NCI-H2081 treated with DMSO at 0.1 percent for 48 hours (cell line): ENCODE measurements at places on chromosomes 3 and 15.

- DNase-seq: no peak
Observed at GRCh38 chr15:88913017-88913849, at the start of gene MFGE8. Gene MFGE8, minus strand, starts transcription at chr15:88913379. Its CDS starts 60 bp downstream, at chr15:88913319.

- no peak for DNase-seq
Observed at GRCh38 chr15:28861031-28861534, 12.6 kb upstream of the GOLGA6L7 start.

DNA sequence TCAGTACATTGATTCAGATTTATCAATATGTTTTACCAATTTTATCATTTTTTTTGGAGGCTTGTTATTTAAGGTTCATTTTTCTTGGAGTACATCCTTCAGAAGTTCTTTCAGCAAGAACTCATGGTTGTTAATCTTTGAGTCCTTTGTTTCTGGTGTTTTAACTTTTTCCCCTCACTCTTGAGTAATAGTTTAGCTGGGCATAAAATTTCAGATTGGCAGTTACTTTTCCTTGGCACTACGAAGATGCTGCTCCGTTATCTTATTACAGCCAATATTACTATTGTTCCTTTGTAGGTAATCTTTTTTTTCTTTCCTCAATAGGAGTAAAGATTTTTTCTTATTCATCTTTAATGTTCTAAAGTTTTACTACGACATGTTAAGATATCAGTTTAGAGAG, 9.8 kb downstream of the LRRC58 start:
- no peak for DNase-seq

DNA sequence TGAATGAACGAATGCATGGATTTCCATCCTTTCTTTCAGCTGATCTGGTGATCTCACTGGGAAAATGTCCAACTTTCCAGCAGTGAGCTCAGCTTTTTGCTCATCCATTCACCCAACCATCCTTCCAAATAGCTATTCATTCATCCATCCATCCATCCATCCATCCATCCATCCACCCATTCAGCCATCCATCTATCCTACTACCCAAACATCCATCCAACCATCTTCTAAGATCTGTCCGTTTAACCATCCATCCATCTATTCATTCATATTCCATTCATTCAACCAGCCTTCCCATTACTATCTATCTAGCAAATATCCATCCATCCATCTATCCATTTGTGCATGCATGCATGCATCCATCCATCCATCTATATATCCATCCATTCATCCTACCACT, 39.4 kb downstream of the WNT7A start:
- DNase-seq: no peak

DNA sequence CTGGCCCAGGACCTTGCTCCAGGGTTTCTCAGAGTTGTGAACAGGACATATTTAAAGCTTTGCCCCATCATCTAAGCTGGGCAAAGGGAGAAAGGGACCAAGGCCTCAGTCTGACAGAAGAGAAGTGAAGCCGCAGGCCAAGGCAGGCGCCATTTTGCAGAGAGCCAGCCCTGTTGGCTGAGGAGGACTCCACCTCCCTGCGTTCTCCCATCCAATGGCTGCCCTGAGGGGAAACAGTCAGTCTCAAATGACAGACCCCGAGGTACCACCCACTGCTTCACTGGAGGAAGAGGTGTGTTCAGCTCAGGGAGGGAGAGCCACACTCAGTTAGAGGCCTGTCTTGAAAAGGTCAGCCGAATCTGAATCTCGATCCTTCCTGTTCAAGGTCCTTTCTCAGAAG, 86.1 kb downstream of the ADAMTS17 start:
- no peak for DNase-seq

GRCh38 chr15:74732846-74733245, 7.5 kb upstream of the CYP1A1 start:
- no peak for DNase-seq

- no peak for DNase-seq
Observed at GRCh38 chr15:82091636-82092140, 45.9 kb upstream of the MEX3B start.

DNA sequence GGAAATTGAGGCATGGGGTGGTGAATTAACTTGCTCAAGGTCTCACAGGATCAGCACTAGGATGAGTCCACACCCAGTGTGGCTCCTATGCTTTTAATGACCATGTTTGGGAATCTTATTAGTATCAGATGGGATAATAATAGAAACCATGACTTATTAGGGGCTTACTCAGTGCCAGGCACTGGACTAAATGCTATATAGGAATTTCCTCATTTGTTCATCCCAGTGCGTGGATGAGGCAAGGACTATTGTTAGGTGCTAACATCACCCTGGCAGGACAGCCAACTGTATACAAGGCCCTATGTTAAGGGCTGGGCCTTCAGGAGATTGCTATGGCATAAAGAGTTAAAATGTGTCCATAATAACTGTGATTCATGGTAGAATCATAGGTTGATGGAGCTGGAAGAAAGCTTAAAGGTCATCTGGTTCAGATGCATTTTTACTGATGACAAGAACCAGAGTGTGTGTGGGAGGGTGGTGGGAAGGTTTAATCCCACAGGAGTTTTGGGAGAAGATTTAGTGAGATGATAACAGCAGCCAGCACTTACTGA, 4.7 kb upstream of the FEM1B start:
- no peak for DNase-seq

DNA sequence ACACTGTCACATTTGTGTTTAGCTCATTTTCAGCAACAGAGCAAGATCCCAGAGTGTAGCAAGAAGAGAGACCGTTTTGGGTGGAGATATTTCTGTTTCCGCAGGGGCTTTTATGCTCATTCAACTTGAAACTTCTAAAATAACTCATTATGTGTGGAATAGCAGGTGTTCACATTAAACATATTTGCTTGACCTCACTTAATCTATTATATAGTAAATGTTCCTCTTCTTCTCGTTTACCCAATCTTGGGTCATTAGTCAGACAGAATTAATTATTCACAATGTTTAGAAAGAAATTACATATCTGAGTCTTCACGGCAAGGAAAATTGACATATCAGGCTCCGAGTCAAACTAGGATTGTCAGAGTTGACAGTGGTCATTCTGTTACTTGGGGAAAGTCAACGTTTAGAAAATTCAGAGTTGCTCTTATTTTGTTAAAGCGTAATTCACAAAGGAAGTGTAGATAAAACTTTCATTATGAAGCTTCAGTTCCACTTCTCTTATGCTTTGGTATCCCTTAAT, 222.9 kb downstream of the TPRG1 start:
- no peak for DNase-seq

DNA sequence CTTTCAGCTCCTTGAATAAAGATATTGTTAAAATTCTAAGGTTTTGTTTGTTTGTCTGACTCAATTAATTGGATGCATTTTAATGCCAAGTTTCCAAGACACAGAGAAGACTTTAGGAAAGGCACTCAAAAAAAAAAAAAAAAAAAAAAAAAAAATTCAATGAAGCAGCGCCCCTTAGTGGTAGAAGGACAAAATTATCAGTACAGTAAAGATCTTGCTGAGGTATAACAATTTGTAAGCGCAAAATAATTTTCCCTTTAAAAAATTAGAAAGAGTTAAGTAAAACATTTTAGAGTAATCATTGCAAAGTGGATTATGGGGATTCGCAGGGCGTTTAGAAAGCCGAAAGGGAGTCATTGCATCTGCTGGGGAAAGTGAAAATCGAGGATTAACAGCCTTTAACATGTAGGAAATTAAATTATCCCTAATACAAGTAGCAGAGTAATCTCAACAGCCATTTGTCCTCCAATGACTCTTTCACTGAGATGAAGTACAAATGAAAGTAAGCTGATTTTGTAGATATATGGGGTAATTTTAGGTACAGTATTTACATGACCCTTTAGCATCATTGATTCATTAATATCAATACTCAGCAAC, 5.8 kb upstream of the DIS3L start:
- DNase-seq: no peak

DNA sequence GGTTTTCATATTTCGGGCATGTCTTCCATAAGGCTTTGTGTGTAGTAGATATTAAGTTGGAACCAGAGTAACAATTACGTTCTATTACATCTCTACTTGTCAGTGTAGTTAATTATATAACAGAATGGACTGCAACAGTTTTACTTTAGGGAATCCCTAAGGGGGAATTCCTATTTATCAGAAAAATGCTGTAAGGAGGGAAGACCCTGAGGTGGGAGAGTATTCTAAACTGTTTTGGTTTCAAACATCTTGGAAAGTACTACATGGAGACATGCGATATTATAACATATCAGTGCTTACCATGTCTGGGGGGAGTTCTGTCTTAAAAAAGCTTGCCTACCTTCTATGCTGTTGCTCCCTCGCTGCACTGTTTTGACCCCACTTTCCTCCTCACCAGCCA, 238.1 kb downstream of the LPP start:
- no peak for DNase-seq

- DNase-seq: no peak
Observed at GRCh38 chr3:10867384-10867783, 51.4 kb downstream of the SLC6A11 start.

- DNase-seq: no peak
Observed at GRCh38 chr3:52055537-52056351, 627 bp downstream of the DUSP7 start.

DNA sequence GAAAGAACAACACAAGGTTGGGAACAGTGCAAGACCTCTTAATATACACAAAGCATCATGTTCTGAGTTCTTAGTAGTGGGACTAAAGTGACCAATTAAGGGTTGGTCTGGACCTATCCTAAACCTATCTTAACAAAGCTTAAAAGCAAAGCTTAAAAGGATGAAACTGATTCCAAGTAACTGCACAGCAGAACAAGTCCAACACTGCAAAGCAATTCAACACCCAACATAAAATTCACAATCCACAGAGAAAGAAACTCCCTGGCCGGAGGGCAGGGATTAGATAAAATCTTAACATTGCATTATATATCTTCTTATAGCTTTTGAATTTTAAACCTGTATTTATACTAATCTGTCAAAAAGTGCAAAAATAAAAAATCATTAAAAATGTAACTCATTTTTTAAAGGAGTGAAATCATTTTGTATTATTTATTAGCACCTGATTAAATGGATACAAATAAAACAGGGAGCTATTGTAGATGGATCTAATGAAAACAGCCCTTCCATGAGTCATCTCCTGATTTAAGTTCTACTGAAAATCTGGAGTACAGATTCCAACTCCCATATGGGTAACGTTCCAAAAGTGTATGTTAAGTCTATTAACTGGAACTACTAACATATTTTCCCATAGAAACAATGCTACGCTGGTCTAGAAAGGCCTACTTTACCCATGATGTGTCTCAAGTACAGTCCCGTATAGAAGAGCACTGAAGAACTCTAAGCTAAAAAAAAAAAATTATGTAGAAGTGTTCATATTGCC, 34.9 kb downstream of the PIK3R4 start:
- no peak for DNase-seq

DNA sequence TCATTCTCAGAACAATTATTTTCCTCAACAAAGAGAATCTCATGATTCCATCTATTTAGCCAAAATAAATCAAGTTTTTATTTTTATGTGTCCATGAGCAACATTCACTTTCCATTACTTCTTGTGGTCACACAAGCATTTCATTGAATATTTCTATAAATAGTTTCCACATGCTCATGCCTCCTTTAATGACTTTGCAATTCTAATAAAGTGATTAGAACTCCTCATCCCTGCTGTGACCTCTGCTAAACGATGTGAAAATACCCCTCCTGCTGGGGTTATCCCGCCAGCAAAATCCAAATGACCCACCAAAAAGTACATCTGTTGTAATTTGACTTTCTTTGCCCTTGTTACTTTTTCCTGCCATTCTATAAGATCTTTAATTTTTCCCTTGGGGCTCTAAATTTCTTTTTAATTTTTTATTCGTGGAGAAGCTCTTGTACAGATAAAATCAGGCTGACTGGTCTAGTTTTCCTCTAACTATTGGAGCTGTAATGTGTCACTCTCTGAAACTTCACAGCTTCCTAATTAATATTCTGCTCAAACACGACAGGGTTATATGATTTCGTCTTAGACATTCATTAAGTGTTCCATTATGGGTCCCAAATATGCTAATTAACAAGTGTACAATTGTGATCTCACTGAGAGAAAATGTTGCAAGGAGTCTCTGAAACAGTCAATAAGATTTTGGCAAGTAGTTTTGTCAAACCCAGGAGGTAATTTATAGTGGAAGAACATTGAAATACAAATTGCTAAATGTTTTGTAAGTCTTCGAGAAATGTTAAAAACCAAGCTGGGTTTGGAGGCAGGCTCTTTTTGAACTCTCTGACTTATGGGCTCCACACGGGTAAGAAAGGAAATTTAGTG, 533.1 kb upstream of the NAALADL2 start:
- DNase-seq: no peak
